NCI-H1930 (cell line): ENCODE measurements at places on chromosomes 2 and 18.

DNA sequence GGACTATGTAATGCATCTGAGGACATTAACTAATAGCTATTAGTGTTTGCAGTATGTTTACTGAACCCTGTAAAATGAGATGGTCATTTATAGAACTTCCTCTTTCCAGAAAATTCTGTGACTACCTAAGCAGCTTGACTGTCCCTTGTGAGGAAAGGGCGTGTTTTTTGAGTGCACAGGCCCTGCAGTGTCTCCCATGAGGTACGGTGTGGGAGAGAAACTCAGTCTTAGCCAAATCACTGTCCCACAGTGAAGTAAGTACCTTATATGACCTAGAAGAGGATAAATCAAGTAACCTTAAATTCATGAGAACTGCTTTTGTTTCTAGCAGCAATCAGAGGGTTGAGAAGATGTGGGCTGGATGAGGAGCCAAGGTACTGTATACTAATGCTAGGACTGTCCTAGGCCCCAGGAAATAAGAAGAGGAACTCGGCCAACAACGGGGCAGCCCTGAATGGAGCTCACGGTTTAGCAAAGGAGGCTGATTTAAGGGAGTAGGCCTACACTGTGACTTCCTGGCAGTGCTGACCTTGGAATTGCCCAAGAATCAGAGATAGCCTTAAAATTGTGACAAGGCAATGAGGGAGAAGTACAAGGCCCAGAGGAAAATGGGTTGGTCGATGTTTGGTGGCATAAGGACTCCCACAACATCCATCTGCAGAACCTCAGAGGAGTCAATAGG lies 103.5 kb upstream of the CTAGE1 start:
- DNase-seq = no peak

GRCh38 chr2:19733390-19733789 lies 168.4 kb downstream of the TTC32 start:
- DNase-seq = no peak

DNA sequence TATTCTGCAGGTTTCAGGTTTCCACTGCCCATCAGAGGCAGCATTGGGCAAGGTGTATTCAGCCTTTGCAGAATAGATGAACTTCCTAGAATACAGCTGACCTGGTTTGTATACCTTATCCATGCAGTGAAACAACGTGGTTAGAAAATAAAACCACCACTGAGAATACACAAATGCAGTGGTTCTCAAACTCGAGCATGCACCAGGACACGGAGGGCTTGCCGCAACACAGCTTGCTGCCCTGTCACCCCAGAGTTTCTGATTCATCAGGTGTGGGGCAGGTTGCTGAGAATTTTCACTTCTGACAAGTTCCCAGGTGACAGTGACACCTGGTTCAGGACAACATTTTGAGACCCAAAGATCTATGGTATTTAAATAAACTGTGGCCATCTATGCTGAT lies 23.4 kb upstream of the C1D start:
- DNase-seq = no peak

DNA sequence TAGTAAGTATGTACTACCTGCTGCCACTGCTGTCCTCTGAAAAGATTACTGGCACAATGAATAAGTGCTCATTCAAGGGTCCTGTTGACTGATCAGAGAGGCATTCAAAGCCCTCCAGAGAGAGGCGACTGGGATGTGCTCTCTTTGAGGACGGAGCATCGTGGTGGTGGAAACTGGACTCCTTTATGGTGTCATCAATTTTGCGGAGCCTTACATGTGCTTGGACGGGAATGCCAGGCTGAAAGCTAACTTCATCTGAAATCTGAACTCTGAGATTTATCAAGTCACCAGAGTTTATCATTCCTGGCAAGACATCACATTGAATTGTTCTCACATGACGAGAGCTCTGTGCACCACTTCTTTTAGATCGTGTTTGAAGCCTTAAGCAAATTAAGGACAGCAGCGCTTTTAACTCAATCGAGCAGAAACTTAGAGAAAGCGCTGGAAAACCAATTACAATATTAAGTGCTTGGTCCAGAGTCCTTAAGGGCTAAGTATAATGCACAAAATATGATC lies 138.3 kb downstream of the NCK2 start:
- no peak for DNase-seq

DNA sequence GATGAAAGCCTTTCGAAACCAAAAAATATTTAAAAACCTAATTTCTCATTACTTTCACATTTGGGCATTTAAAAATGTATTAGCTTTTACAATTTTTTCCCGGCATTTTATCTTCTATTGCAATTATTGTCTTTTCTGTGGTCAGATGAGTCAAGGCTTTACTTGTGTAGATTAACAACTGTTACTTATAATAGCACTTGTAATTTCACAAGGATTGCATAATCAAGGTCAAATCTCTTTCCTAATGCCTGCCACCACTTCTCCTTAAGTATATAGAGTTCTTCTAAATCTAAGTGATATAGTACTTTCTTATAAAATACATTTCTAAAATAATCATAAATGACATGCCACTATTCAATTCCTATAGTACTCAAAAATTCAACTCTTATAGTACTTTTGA lies 67.2 kb downstream of the SLC8A1 start:
- DNase-seq = no peak

DNA sequence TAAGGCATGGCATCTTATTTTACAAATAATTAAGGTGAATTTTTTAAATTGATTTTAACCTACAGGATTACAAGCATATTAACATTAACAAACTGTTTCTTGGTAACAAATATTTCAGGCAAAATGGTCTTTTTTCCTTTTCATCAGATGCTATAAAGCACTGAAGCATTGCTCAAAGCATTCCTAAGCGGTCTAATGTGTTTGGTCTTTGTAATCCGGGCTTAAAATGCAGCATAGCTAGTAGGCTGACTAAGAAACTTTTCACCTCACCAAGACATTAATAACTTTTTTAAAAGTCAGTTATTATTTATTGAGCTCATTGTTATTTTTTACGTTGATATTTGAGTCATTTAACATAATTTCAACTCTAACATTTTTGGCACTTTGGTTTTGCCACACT lies 538.8 kb upstream of the SLC39A10 start:
- no peak for DNase-seq

DNA sequence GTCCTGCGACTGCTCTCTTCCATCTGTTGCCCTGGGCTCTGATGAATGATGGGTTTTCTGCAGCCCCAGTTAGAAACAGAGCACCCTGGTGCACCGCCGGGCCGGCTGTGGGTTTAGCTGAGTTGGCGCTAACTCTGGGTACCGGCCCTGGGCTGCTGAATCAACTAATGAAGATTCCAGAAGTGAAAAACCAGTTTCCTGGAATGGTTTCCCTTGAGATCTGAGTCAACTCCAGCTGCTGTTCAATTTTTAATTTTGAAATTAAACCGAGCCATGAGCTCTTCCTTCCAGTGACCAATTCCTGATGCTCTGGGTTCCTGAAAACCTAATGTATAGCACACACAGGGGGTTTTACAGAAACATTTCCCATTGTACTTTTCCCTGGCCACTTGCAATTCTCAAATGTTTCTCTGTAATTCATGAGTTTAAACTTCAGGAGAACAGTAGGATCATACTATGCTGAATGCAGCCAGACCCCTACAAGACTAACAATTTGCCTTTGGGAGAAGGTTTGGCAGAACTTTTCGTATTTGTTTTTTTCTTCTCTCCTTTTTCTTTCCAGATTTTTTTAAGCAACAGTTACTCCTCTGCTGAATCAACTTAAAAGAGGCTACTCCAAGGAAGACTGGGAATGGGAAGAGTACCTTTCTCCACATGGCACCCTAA lies 5.5 kb downstream of the COL6A3 start:
- no peak for DNase-seq

GRCh38 chr2:159612255-159612901 lies 4.0 kb downstream of the BAZ2B start:
- peak; percentile 40 for DNase-seq

DNA sequence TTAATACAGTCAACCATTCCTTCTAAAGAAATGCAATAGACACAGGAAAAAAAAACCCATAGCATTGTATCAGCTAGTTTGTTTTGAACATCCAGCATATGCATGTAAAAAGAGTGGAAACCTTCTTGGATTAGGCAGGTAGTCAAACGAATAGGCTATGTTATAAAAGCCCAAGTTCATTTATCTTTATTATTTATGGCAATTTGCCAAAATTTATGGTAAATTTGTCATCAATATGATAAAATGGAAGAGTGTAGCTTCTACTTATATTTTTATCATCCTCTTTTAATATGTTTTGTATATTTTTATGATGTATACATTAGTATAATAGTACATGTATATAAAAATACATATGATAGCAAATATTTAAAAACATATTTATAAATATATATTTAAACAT lies 23.9 kb downstream of the DSC1 start:
- DNase-seq = no peak

GRCh38 chr2:110866045-110866444 lies 133.7 kb downstream of the ACOXL start:
- no peak for DNase-seq

DNA sequence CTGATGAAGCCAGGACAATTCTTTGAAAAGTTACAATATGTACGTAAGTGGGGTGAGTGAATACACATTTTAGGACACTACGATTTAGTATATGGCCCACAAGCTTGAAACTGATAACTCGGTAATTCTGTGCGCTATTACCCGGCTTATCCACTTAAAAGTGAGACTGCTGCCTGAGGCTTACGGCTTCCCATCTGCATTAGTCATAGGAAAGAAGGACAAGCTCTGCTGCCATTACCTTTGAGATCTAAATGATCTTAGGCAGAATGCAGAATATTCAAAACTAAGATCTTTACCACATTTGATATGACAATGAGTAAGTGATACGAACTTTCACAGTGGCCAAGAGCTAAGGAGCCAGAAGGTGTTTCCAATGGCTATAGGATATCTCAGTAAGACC lies 133.3 kb downstream of the GAREM1 start:
- DNase-seq = no peak

GRCh38 chr2:187576906-187577305 lies 22.7 kb upstream of the TFPI start:
- no peak for DNase-seq

- DNase-seq = no peak
These were observed 272.5 kb downstream of the DYSF start for GRCh38 chr2:71725836-71726235.

- no peak for DNase-seq
These were observed 86.4 kb upstream of the OTOS start for GRCh38 chr2:240226672-240227537.

GRCh38 chr18:58792086-58792485 lies 72.6 kb upstream of the ZNF532 start:
- DNase-seq = no peak

DNA sequence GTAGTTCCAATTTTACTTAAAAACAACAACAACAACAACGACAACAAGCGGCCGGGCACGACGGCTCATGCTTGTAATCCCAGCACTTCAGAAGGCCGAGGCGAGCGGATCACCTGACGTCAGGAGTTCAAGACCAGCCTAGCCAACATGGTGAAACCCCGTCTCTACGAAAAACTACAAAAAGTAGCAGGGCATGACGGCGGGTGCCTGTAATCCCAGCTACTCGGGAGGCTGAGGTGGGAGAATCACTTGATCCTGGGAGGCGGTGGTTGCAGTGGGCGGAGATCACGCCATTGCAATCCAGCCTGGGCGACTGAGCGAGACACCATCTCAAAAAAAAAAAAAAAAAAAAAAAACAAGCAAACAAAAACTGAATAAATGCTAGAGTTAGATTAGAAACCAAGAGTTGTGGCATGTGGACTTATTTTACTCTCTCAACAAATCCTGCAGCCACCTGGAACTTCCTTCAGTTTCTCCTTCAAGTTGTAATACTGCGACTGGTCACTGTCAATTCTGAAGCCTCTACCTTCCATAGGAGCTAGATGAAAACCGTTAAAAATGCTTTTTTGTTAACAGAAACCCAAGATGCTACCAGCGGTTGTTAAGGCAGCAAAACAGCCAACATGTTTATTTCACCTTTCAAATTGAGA lies 1.3 kb downstream of the ATP5F1A start:
- no peak for DNase-seq

GRCh38 chr18:60067426-60068210 lies 167.8 kb downstream of the PMAIP1 start:
- peak; percentile 6 for DNase-seq

DNA sequence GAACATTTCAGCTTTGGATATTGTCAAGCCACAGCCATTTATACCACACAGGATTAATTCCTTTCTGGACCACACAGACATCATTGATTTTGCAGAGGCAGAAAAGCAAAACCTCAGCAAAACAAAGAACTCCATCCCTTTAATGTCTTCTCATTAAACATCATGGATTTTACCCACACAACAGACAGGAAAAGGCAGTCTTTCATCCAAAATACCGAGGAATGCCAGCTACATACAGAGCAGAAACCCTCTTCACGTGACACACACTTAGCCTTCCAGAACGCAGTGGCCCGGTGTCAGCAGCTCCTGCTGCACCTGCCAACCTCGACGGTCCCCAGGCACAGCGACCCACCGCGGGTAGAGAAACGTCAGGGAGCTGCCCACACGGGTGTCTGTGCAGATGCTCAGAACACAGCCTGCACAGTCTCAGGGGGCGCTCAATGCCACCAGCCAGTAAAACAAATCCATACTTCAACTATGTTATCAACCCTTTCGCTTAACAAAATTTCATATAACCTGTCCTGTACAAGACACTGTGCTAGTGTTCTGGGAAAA lies 304.5 kb downstream of the EIPR1 start:
- DNase-seq = no peak

GRCh38 chr2:117512307-117512706 lies 302.2 kb upstream of the DDX18 start:
- DNase-seq = no peak

GRCh38 chr18:42583283-42583731 lies 532.2 kb downstream of the RIT2 start:
- DNase-seq = no peak

DNA sequence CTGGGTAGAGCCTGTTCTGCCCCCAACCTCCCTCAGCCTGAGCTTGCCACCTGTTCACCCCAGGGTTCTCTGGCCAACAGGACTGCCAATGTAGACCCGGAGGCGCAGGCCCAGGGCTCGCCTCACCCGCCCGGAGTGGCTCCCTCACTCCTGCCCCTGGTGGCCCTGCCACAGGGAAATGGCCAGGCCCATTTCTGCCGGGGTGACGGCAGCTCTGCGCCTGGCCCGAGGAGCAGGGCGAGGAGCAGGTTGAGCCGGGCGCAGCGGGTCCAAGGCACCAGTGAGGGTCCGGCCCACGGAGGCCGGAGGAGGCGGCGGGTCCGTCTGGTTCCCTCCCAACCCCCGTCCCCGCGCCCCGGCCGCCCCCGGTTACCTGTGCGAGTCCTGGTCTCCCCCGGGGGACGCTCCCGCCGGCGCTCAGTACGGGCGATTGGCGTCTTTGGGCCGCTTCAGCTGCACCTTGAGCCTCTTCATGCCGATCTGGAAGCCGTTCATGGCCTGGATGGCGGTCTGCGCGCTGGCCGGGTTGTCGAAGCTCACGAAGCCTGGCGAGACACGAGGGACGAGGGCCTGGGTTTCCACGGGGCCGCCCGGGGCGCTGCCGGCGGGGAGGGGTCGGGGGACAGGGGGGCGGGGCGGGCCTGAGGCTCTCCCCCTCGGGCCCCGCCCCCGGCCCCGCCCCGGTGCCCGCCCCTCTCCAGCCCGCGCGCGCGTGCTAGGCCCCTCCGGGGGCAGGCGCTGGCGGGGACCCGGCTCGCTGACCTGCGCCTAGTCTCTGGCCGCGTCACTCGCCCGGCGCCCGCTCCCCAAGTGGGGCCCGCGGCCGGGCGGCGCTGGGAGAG lies 312.0 kb downstream of the CELF4 start:
- DNase-seq = peak; percentile 56

GRCh38 chr2:31032475-31032874 lies 105.8 kb downstream of the GALNT14 start:
- no peak for DNase-seq
